ENCODE measurements at places on chromosomes 3 and 15.

DNA sequence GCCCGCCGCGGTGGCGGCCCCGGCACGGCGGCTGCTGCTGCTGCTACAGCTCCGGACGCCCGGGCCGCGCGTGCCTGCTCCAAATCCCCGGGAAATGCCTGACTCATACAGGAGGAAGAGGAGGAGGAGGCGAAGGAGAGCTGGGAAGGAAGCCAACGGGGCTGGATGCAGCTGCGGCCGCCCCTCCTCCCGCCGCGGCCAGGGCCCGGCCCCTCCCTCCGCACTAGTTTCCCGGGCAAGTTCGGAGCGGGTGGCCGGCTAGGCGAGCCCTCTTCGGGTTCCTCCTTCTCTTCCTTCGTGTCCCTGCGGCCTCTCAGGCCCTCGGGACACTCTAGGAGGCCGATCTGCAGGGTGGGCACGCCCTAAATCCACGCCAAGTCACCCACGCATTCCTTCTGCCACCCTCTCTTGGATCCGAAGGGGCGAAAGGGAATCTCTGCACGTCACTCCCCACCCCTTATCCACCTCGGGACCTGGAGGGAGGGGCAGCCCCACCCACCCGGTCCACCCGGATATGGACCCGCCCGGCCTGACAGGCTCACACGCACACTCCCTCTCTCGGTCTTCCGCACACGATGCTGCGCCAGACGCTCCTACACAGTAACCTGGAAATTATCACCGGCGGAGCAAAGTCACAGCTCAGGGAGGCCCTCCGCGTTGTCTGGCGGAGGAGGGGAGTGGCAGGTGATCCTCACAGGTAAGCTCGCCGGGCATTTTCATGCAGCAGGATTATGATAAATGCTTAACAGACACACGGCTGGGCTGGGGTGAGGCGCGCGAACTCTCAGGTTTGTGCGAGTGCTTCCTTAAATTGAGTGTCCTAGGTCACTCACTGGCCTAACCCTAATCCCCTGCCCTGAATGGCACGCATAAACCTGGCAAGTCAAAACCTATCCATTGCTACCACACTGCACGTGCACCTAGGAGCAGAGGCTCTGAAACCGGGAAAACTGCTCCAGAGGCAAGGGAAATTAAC, at the start of the genes OSBPL10 and ZNF860:
OSBPL10 (minus strand) TSS at position 57 of the 976 bp plus-strand sequence. CDS start 83 bp downstream, outside the sequence.
ZNF860 (plus strand) TSS at position 545 of the 976 bp plus-strand sequence. CDS start 7,330 bp downstream, outside the sequence.
- DNase-seq = peak; percentile 94

DNA sequence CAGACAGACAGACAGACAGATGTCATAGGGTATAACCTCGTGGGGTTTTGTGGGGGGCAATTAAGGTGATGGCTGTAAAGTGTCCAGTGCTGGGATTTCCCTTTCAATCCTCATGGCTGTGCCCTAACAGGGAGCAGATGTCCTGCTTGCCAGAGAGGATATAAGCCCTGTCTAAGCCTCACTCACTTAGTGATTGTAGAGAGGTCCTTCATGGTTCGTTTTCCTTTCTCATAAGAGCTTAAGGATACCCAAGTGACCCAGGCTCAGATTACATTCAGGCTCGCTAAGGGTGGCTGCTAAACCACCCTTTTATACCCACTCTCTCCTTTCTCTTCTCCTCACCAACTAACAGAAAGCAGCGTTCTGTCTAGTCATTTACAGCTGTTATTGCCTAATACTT, 19.2 kb downstream of the LYSMD2 start:
- no peak for DNase-seq

DNA sequence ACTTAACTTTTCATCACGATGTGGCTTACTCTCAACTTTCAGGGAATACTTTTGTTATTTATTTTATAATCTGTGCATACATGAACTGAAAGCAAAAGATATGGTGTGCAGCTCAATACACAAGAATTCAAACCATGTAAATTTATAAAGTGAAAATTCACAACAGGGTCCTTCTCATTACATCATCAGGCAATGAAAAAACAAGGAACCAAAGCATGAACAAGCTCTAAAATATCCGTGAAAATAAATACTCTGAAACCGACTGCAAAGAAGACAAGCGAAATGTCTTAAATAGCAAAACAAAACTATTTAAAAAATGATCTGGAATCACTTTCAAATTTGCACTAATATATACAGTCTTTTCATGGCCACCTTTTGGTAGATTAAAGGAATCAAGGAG, 28.9 kb downstream of the GNB5 start:
- peak; percentile 19 for DNase-seq

- peak; percentile 26 for DNase-seq
Observed at GRCh38 chr3:106004826-106005225, 136.0 kb upstream of the CBLB start.

- peak; percentile 71 for DNase-seq
Observed at GRCh38 chr3:16174026-16174355, 489 bp upstream of the GALNT15 start.

DNA sequence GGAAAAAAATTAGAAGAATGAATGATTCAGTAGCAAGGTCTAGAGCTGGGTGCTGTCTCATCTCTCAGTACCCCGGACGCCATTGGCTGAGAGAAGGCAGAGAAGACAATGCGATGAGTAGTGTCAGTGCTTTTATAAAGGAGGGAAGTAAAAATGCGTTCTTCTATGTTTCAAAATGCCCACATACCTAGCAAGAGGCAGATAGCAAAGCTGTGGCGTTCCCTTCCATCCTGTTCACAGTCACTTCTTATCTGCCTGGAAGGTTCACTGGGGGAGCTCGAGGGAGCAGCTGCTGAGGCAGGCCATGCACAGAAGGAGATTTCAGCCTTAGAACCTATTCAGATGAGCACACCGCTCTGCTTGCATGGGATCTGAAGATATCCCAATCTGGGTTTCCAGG, 234.0 kb downstream of the RPLP1 start:
- DNase-seq = no peak

DNA sequence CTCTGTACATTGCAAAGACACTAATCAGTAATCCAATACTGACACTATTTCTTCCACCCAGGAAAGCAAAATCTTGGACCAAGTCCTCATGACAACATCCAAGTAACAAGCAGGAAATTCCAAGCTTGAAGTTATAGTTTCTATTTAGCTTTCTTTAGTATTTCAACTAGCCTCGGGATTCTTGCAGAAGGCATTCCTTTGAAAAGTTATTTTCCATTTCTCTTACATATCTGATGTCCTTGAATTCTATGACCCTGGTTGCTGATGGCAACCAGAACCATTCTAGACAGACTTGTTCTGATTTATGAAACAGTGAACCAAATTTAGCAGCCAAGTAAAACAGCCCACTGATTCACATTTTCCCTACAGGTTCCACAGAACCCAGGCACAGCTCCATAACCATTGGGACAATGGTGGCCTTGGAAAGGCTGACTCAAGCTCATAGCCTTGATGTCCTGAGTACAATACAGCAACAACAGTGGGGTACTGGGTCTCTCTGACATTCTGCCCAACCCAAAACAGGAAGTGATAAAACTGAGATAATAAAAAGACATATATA, 26.5 kb downstream of the P3H2 start:
- DNase-seq = peak; percentile 84

DNA sequence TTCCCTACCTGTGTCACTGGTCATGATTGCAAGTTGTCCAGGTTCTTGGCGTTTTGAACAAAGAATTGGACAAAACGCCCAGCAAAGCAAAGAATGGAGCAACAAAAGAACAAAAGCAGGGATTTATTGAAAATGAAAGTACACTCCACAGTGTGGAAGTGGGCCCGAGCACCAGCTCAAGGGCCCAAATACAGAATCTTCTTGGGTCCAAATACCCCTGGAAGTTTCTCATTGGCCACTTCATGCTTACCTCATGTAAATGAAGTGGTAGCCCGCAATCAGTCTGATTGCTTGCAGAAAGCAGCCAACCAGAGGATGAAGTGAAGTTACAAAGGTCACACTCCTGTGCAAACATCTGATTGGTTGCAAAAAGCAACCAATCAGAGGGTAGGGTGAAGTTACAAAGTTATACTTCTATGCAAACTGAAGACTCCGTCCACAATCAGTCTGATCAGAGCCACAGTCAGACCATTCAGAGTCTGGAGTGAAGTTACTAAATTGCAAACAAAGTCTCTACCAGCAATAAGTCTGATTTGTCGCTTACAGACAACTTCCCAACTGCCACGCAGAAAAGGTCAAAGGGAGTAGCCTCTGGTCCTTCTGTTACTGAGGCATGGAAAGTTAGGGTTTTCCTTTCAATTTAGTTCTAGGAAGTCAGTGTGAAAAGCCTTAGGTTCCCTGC, 8.3 kb upstream of the TM4SF1 start:
- DNase-seq = no peak

DNA sequence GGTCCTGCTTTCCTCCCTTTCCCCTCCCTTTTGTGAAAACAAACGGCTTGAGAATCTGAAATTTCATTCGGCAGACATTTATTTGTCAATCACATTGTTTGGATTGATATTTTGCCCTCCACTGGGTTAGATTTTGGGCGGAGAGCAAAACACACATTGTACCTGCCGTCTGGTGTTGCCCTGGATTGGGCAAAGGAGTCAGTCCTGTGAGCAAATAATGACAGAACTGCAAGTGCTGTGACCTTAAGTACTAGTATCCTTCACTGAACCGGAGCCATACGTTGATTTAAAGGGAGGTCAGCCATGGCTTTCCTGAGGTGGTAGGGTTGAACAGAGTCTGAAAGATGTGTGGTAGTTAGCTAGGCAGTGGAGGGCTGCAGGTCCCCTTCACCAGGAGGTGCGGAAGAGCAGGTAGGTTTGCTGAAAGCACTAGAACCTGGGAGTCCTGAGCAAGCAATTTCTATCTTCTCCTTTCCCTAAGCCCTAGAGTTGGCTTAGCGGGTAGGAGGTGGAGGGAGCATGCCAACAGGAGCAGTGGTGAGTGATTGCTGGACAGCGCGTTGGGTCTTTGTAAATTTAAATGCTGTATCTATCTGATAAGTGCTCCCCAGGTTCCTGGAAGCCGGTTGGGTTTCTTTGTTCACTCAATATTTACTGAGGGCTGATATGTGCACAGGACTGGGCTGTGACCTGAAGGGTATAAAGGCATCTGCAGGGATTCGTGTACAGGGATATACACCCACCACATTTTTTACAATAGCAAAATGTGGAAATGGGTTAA, 2.0 kb downstream of the PDIA5 start:
- DNase-seq = no peak

DNA sequence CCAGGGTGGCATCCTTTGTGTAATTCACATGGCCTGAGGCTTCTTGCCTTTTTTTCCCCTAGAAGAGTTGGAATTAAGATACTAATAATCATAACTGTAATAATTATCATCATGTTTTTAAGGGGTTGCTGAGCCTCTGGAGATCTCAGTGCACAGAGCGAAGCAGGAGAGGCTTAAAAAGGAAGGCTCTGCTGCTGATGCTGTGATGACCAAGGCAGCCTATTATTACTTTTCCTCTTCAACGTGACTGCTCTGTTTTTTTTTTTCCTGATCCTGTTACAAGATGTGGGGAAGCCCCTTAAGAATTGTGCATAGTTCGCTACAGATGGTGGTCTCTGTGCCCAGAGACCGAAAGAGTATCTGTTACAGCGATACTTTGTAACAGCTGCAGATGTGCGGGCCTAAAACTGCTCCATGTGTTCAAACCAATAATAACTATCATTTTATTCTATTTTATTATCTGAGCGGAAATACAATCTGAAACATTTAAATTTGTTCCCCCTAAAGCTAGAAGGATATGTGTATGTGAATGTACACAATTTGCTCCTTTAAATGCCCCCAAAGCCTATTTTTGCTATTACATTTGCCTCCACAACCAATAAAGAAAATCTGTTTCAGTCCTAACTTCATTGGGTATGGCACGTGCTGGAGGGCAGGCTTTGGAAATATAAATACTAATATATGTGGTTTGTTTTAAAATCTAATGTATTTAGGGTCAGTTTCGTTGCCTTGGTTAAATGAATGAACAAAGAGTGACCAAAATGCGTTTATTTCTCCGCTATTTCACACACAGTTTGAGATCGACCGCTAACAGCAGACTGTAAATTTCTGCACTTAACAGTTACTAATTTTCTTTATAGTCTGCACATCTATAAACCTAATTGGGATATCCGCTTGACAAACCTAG, 4.6 kb downstream of the SHOX2 start:
- DNase-seq = no peak

GRCh38 chr3:23035927-23036640, 167.0 kb upstream of the UBE2E2 start:
- DNase-seq = no peak

GRCh38 chr3:42656680-42657610, 3.4 kb downstream of the ZBTB47 start:
- DNase-seq = no peak

DNA sequence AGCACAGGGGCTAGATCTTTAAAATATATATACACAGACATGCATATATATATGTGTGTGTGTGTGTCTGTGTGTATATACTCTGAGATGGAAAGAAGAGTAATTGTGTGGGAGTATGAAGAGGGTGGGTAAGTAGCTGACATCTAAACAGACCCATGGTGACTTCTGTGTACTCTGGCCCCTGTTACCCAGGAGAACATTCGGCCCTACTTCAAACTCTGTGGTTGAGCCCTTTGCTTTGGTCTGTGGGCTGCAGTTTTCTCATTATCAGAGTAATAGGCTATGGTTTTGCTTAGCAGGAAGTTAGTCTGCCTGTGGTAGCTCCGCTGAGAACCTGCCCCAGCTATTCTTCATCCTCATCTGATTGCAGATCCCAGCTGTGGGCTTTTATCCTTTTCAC, 141.4 kb downstream of the RBPMS2 start:
- DNase-seq = no peak

DNA sequence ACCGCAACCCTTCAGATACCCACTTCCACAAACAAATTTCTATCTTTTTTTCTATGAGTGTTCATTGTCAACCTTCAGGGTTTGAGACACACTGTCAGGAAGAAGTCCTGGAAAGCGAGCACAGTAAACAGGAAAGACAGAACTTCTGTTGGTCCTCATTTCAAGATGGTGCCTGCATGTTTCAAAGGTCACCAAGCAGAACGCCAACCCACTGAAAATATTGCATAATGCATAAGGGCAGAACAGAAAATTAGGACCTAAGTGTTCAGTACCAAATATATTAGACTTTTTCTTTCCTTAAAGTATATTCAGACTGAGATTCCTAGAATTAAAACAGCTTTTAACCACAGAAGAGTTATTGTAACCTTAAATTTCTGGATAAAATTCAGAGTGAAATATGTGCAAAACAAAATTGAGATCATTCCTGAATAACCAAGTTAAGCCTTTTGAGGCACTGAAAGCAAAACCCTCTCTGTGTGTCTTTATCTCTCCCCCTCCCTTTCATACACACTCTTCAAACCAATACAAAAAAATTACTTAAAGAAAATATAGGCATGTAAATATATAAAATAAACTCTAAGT, 387.8 kb upstream of the THBS1 start:
- DNase-seq = no peak

GRCh38 chr15:67189326-67190051, 65.0 kb downstream of the AAGAB start:
- no peak for DNase-seq

GRCh38 chr15:75776065-75776423, 63.4 kb upstream of the CSPG4 start:
- peak; percentile 69 for DNase-seq
